ENCODE measurements at places on chromosomes 7 and 10. TPM values are rescaled to one million over a fixed set of nuclear protein-coding genes. Genes with fewer than 3 reads are reported as not detected.

Gene MINDY4
- total RNA-seq = 8.4 TPM

Gene MYOF
- total RNA-seq = 79.8 TPM

Gene SPAM1
- total RNA-seq = not detected

Gene GPER1
- 5.0 TPM for total RNA-seq

Gene CC2D2B
- total RNA-seq = 0.34 TPM

Gene PNLIPRP1
- not detected for total RNA-seq

Gene SDK1
- 17.8 TPM for total RNA-seq

Gene CYP2E1
- total RNA-seq = 0.62 TPM

Gene TMEM26
- total RNA-seq = 0.79 TPM

Gene FAM25C
- total RNA-seq = not detected

Gene SEMA3D
- total RNA-seq = 87.6 TPM

Gene LIPN
- total RNA-seq = 0.24 TPM

Gene SEMA4G
- 46.0 TPM for total RNA-seq

Gene PON3
- total RNA-seq = 0.17 TPM

Gene NUTM2E
- total RNA-seq = 0.86 TPM

Gene MYL10
- not detected for total RNA-seq

Measured in type B pancreatic cell (in vitro differentiated cells).